ENCODE measurements at places on chromosomes 1 and 21. TPM values are rescaled to one million over a fixed set of nuclear protein-coding genes. Genes with fewer than 3 reads are reported as not detected.

HHIPL2 gene
- 0.16 TPM for total RNA-seq

TLCD4 gene
- 20.9 TPM for total RNA-seq

AADACL3 gene
- total RNA-seq: not detected

RNF11 gene
- total RNA-seq: 148 TPM

SPRR2G gene
- total RNA-seq: not detected

UBE2Q1 gene
- total RNA-seq: 20.6 TPM

PRELP gene
- total RNA-seq: 0.16 TPM

COL24A1 gene
- total RNA-seq: 0.78 TPM

PLEKHA6 gene
- total RNA-seq: 7.5 TPM

TAF12 gene
- 20.1 TPM for total RNA-seq

CORT gene
- total RNA-seq: 3.0 TPM

EVA1C gene
- 5.6 TPM for total RNA-seq

CACHD1 gene
- 14.3 TPM for total RNA-seq

GUCA2A gene
- not detected for total RNA-seq

NVL gene
- total RNA-seq: 36.0 TPM

CFHR5 gene
- not detected for total RNA-seq

FCRL6 gene
- total RNA-seq: not detected

OR2M5 gene
- total RNA-seq: not detected

TRIM45 gene
- 5.0 TPM for total RNA-seq

OVAAL gene
- total RNA-seq: not detected

SELP gene
- 0.16 TPM for total RNA-seq

TOMM20 gene
- total RNA-seq: 181 TPM
